ENCODE measurements at places on chromosomes 4 and X.

GRCh38 chr4:87555773-87556619, 26.8 kb upstream of the SPARCL1 start:
- no peak for DNase-seq

GRCh38 chrX:71099736-71100135, 4.1 kb downstream of the FOXO4 start:
- DNase-seq: no peak

DNA sequence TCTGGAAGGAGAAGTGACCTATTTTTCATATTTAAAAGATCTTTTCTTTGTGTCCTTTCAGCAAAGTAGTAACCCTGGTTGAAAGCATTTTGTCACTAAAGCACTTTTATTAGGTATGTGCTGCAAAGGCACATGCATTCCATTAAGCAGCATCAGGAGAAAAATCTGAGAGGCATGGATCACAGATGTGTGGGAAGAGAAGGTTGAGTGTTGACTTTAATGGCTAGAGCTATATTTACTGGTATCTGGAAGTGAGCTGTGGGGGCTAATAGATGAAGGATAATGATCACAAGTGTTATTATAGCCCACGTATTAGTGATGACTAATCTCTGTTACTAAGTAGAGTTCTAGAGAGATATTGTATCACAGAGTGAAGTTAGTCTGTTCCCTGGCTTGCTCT, 1520.7 kb downstream of the ARAP2 start:
- DNase-seq: no peak

- DNase-seq: no peak
Measured at GRCh38 chr4:153497988-153498967, 32.1 kb downstream of the TMEM131L start.

GRCh38 chr4:17153572-17153971, 255.1 kb upstream of the LDB2 start:
- DNase-seq: no peak

DNA sequence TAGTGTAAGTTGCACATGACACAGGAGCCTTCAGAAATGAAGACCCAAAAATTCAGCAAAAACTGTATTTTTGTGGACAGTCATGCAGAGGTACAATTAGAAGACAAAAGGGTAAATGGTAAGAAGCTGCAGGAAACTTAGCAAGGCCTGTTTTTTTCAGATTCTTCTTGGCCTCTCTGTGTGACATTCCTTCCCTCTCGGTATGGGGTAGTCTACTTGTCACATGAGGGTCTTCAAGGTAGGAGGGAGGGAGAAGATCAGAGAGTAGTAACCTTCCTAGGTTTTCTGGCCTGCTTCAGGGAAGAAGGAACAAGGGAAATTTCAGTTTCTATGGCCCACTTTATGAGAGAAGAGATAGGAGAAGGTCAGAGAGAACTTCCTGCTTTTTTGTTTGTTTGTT, 230.4 kb upstream of the PPP1R2C start:
- DNase-seq: no peak

- no peak for DNase-seq
Measured at GRCh38 chrX:66039944-66040343, at the start of gene VSIG4. VSIG4 (minus strand) TSS chrX:66040080; CDS start chrX:66039998, 82 bp downstream.

GRCh38 chr4:113181289-113182007, 132.0 kb downstream of the ANK2 start:
- DNase-seq: no peak

DNA sequence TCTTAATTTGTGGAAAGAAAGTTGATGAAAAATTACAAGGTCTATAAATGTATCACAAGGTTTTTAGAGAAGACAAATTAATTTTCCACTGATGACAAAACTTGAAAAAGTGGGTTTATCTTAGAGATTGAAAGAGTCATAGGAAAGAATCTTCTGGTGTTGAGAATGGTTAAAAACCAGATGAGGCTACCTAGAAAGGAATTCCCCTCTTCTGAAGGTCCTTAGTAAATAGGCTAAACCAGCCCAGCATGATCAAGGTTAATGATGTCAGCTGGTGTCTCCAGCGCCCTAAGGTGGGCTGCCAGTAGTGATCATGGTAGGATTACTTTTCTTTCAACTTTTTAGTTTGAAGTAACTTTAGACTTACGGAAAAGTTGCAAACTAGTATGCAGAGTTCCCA, 71.8 kb upstream of the PGRMC2 start:
- no peak for DNase-seq

- DNase-seq: no peak
Measured at GRCh38 chr4:109816082-109816442, 500 bp downstream of the GAR1 start.

GRCh38 chr4:56844802-56845580, 23.5 kb upstream of the SPINK2 start:
- DNase-seq: no peak

GRCh38 chr4:57159866-57160265, 49.7 kb upstream of the IGFBP7 start:
- no peak for DNase-seq

- DNase-seq: no peak
Measured at GRCh38 chr4:57042711-57043169, 64.0 kb downstream of the POLR2B start.

DNA sequence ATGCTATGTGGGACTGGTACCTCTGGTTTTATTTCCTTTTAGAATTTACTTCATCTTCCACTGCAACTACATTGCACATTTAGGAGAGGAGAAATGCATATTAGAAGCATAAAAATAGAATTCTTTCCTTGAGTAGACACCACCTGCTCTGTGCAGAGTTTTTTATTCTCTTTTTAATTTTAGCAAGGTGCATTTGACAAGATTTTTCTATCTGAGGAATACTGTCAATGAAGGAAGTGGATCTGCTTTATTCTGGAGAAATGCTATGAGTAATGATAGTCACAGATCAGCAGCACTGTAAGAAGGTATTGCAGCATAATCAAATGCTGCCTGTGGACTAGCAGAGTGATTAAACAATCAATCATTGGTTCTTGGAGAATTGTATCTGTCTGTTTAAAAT, 1038.3 kb downstream of the RAPGEF2 start:
- DNase-seq: no peak

GRCh38 chr4:16505726-16506125, 279.5 kb upstream of the TAPT1 start:
- no peak for DNase-seq

DNA sequence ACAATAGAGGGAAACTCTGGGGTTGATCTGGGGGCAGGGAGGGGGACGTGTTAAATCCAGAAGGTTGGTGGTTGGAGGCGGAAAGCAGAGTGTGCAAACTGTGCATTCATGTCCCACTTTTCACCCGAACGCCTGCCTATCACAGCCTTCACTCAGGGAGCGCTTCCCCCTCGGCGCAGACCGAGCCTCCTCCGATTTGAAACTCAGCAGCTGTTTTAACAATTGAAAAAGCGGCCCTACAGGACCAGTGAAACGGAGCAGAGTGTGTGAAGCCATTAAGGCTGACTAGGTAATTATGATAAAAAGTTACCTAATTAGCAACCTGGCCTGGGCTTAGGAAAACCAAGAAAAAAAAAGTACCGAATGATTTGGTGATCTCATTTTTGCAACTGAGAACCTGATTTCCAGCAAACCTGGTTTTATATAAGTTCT, 685 bp upstream of the NDNF start:
- no peak for DNase-seq

DNA sequence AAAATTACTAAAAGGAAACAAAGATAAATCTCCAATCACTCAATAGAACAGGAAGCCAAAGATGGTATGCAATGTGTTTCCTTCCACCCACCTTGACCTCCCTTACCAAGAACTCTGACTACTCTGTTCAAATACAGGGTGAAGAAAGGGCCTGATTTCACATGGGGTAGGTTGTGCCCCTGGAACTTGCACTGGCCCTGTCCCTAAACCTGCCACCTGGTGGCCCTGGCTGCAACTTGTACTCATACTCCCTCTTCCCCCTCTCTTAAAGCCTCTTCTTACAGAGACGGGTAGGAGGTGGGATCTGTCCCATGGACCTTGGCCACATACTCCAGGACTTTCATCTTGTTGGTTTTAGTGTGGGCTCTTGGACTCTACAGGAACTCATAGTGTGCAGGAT, 17.3 kb upstream of the TMEM185A start:
- DNase-seq: no peak

- DNase-seq: no peak
Measured at GRCh38 chr4:137454767-137455166, 77.5 kb downstream of the PCDH18 start.

DNA sequence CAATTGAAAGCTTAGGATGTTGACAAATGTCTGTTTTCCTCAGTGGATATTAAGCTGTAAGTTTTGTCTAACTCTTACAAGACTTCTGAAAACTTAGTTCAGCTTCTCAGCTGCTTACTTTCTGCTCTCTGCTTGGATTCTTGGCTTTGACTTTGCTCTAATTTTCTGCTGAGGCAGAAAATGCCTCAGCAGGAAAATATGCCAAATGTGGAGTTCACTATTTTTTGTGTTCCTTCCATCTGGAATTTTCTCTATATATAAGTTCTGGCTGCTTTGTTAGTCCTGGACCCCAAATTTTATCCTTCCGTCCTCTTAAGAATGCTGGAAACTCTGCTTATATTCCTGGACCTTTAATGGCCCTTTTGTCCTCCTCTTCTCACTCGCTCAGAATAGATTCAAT, 352.6 kb upstream of the NWD2 start:
- no peak for DNase-seq

- no peak for DNase-seq
Measured at GRCh38 chrX:108091878-108092291, 307 bp downstream of the ATG4A start.

DNA sequence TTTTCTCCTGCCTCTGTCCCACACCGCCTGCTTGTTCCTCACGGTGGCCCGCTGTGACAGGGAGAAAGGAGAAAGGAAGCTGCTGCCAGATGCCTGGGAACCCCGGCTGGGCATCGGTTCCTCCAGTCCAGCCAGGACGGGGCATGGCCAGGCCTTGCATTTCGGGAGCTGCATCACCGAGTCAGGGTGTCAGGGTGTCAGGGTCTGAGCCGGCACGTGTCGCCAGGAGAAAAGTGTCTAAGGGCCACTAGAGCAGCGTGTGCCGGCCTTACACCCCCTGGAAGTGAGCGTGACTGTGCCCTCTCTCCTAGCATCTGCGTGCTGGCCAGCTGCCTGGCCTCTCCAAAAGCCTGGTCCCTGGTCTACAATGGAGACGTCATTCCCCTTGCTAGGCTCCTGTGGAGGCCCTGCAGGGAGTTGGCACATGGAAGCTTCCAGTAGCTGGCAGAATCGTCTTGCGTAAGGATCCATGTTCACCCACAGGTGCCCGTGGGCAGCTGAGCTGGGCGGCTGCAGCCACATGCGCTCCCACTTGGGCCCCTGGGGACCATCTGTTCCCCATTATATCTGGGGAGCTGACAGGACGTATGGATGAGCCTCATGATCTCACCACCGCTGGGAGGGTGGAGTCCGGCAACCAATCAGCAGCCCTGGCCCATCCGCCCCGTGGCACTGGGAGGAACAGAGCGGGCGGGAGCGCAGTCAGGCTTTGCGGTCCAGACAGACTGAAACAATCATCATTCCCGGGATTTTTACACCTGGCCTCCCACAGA, 39.9 kb upstream of the HMX1 start:
- DNase-seq: no peak

DNA sequence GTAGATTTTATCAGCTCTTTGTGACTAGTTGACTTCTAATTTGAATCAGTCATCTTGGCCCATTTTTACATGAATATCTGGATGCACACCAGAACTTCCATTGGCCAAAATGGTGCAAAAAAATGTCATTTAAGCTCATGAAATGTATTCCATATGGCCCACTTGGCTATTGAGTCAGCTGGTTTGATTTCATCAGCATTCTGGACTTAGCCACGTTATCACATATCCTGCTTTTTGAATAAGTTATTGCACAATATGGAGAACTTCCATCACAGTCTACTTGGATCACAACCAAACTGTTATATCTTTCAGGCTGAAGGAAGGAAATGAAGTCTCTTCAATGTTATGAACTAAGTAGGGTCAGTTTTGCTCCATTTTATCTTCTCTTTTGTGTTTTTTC, 640.6 kb downstream of the PCDH7 start:
- DNase-seq: no peak

GRCh38 chrX:143768976-143769375, 48.4 kb upstream of the SPANXN2 start:
- no peak for DNase-seq

DNA sequence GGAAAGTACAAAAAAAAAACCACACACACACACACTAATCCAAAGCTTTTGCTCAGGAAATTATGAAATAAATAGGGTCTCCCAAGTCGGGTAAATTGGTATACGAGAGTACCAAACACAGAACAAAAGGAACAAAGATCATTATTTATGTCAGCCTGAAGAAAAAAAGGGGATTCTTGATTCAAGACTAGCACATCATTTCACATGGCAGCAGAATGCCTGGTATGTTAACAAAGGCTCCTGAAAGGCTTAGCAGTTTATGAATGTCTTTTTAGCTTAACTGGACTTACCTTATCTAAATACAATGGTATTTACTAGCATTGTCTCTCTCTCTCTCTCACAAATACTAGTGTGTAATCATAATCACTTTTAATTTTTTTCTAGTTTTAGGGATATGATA, 11.3 kb downstream of the RAP2C start:
- no peak for DNase-seq

DNA sequence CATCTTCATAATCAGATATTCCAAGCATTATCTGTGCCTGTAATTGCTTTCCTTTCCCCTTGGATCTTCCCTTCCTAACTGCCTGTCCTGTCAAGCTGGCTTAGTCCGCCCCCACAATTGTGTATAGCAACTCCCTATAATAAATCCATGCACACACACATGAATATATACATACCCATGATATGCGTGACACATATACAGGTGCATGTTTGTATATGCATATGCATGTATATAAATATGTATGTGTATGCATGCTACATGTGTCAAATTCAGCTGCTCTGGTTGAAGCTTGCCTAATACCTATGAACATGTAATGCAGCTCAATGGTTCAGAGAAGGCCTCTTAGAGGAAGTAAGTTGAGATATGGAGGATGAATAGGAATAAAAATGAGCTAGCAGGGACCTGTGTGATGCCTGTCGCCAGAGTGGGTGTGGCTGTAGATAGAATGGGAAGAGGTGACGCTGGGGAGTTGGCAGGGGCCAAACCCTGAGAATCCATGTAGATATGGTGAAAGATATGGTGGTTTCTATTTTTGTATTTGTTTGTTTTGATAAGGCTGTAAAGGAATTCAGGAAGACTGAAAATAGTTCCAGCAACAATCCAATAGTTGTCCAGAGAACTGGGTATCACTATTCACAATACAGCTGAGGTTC, 595.0 kb upstream of the BOD1L1 start:
- no peak for DNase-seq

- no peak for DNase-seq
Measured at GRCh38 chr4:39037941-39038340, 5.7 kb upstream of the TMEM156 start.

- no peak for DNase-seq
Measured at GRCh38 chr4:105181259-105181658, 34.6 kb downstream of the TET2 start.

GRCh38 chr4:124943938-124944337, 231.4 kb upstream of the ANKRD50 start:
- DNase-seq: no peak

DNA sequence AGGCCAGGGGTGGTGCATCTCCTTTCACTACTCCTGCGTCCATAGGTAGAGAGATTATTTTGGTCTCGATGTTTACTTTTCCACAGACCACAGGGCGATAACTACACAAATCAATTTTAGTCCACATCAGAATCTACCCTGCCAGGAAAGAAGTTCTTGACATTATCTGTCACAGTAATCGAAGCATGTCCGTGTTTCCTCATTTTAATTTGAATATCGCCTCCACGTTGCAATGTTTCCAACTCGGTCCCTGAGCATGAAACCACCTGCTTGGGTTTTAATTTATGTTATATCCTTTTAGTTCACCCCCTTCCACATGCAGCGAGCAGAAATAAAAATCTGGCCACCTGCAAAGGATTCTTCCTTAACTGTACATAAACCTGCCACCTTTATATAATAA, 100.1 kb upstream of the ATXN3L start:
- DNase-seq: no peak

- no peak for DNase-seq
Measured at GRCh38 chr4:62896721-62897120, 1512.5 kb downstream of the TECRL start.
